ENCODE measurements at places on chromosomes 7 and 10.

GRCh38 chr10:75293446-75293820 lies 57.7 kb upstream of the COMTD1 start:
- no peak for DNase-seq

DNA sequence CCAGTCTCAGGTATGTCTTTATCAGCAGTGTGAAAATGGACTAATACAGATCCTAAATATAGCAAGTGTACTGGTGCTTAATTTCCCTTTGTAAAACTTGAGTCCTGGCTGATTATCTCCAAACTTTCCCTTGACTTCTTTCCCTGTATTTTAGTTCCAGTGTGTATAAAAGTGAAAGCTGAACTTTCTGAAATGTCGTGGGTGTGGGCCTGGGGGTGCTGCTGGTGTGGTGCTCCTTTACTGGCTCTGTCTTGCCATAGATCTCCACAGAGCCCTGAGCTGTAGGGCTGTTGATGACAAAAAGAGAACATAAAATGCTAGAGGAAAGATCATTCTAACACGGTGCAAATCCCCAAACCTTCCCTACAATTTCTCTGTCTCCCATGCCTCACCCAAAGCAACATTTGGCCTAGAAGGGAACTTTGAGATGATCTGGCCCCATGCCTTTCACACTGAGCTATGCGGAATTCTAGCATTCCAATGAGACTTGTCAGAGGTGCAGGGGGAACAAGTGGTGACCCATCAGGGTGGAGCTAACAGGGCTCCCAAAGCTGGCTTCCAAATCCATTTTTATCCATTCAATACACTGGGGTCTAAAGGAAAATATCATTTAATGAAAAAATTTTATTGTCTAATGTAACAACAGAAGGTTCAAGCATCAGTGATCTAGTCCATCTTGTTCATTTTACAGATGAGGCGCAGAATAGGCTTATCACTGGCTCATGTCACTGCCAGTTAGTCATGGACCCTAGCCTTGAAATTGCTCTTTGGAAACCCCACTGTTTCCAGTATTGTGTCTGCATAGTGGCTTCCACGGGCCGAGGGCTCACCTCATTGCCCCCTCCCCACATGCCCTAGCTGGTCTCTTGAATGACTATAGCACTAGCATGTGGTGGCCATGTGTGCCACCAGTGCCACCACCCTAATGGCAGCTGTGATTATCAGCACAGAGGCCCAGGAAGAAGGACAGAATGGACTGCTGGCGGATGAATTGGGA lies 1000.9 kb downstream of the LRMDA start:
- no peak for DNase-seq

DNA sequence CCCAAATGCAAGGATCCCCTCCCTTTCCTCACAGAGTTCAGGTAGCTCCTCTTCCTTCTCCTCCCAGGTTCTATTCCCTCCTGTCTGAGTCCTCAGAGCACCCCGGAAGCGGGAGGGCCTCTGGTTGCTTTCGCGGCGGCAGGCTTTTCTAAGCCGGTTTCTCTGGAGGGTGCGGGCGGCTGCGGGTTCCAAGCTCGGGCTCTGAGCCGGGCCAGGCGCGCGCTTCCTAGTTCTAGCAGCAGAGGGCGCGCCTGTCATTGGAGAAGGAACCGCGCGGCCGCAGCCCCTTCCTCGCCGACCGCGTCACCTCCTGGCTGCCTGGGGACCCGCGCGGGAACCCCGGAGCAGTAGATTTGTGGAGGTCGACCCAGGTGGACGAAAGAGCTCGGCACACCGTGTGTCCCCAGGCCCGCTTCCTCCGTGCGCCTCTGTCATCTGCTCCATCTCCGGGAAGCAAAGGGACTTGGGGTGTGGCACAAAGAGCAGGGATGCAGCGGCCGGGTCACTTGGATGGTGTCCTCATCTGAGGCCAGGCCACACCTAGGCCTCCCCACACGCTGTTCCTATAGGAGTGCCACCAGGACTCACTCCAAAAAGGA lies 389.0 kb upstream of the PODXL start:
- DNase-seq = peak; percentile 69

DNA sequence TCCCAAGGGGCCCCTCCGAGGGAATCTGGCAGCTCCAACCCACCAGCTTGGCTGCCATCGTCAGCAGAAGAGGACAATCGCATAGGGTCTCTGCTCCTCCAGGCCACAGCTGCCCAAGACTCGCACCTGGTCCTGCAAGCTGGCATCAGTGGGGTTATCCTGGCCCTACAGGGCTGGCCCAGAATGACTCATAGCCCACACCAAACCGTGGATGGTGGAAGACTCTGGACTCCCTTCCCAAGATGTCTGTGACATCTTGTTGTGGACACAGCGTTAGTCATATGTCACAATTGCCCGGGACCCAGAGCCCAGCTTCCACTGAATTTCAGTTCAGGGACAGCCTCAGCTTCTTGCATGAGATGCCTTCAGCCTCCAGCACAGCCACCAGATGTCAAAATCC lies 91.5 kb upstream of the CUX1 start:
- DNase-seq = no peak

DNA sequence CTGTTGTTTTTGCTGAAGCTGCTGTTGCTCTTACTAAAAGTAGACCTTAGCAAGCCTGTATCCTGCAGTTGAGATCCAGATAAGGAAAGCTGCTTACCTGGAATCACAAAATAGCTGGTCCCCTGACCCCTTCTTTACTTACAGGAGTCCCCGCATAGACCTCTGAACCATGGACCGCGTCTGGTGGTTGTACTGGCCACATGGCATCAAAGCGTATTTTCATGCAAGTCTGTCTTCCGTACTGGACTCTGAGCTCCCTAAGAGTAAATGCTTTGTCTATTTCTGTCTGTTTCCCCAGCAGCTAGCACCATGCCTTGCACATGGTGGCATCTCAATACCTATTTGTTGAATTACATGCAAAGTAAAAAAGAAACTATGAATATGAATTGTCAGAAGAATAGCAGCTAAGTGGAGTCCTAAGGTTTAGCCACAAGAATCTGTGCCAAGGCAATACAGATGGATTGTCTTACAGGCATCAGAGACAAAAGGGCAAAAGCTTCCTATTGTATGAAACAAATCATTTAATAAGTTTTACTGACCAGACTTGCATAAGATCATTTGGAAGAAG lies 159.2 kb downstream of the PAXIP1 start:
- DNase-seq = no peak

DNA sequence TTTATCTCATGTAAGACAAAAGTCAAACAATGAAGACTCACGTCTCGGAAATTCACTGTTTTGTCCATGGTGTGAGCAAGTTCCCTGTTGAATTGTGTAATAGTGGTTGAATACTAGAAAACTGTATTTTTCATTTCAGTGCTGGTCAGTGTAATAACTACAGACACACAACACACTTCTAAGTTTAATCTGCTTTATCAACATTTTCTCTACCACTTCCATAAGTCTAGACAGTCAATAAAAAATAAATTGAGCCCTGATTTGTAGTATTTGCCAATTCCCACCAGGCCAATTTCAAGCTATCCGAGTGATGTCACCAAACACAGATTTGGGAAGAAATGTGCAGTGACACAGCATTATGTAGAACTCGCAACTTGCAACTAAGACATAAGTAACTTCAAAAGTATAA lies 81.9 kb downstream of the GPR141 start:
- no peak for DNase-seq

GRCh38 chr10:124586142-124586541 lies 124.5 kb downstream of the LHPP start:
- no peak for DNase-seq

GRCh38 chr7:26291699-26292538 lies at the start of gene SNX10:
Gene SNX10 (plus strand): TSS chr7:26291862. CDS start chr7:26346443, 54,581 bp downstream.
- DNase-seq = peak; percentile 83

DNA sequence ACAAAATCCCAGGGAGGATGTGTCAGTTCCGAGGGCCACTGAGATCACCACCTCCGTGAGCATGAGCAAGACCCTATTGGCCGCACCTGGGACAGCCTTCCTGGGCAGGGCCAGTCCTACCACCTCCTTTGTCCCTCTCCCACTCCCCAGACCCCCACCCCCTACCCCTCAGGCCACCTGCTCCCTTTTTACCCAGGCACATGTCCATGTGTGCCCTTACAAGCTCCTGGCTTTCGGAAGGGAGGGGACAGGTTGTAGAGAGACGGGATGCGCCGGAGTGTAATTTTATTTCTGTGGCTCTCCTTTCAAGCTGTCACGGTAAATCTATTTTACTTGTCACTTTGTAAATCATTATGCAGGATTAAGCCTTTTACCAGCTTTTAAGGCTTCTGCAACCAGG lies 20.9 kb downstream of the ZMIZ1 start:
- no peak for DNase-seq

GRCh38 chr7:115561335-115562110 lies 469.0 kb downstream of the TFEC start:
- DNase-seq = no peak

DNA sequence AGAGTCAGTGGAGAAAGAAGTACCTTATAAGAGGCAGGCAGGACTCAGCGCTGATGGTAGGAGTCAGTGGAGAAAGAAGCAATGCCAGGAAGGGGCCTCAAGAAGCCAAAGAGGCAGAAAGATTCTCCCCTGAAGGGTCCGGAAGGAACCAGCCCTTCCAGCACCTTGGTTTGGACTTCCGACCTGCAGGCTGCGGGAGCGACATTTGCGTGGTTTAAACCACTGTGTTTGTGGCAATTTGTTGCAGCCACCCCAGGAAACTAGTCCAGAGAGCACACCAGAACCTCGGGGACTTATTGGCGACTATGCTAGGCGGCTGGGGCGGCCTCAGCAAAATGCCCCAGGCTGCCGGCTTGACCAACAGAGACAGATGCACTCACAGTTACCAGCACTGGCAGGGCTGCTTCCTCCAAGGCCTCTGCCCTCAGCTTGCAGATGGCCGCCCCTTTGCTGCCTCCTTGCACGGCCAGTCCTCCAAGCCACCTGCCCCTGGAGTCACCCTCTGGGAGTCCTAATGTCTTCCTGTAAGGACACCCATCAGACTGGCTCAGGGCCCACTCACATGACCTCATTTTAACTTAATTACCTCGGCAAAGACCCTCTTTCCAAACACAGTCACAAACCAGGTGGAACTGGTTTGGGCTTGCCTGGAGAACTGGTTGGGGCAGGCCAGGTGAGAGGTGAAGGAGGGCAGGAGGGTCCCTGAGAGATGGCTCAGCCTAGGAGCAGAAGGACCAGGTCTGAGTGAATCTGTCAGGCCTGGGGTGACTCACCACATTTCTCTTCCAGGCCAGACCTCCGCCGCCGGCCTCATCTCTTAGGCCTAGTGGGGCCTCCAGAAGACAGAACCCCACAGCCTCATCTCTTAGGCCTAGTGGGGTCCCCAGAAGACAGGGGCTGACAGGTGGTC lies 26.1 kb downstream of the CALML3 start:
- no peak for DNase-seq

GRCh38 chr10:71127104-71127503 lies 85.3 kb upstream of the UNC5B start:
- DNase-seq = no peak

- no peak for DNase-seq
These were observed 2.4 kb downstream of the FAS start for GRCh38 chr10:88992921-88993524.

DNA sequence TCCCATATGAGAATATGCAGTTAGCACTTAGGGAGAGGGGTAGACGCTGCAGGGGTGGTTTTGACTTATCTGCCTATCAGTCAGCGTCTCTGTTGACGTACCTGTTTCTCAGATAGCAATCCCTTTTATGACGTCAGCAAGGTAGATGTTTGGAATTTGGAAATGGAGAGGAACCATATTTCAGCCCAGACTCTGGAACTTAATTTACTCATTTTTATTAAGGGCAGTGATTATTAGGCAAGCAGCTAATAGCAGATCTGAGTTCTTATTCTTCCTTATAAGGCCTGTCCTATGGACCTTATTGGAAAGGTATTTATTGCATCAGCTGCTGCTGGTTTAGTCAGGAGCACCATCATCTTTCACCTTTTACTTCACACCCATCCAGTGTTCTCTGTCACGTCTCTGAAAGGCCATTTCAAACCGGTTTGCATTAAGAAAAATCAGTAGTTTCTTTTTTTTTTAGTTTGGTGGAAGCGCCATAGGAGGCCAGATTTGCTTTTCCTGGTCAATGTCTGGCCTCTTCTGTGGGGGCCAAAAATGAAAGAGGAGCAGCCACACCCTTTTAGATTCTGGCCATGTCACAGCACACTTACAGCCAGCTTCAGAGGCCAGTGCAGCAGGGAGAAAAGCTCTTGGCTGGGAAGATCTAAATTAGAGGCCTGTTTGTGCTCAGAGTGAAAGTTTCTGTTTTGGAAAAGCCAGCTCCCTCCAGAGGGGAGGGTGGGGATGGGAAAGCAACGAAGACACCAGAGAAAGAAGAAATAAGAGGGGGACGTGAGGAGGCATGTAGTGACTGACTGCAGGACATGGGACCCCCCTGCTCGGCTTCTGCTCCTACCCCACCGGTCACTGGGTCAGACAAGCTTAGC lies 146.3 kb downstream of the TCF7L2 start:
- DNase-seq = no peak

DNA sequence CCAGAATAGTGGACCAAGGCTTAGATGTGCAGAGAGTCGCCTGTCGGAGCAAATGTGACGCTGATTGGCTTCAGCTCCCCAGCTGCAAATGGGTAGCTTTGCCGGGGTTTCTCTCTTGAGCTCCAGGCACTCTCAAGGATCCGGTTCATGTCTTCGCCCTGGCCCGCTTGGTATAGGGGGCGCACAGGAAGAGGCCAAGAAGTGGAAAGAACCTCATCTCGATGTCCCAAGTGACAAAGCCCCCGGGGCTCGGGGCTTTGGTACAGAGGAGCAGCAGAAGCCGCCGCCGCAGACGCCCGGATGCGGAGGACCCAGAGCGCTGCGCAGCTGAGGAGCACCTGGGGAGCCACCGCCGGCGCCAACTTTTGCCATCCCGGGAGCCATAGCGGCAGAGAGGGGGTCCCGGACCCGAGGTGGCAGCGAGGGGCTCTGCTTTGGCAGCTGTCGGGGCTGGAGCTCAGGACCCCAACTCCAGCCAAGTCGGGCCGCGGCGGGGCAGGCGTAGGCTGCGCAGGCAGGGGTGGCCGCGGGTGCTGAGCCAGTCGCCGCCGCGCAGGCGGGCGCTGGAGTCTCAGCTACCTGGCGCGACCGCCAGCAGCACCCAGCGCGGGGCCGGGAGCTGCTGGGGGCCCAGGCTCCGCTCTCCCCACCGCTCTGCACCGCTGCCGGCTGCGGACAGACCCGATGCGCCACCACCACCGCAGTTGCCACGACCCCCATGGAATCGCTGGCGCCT lies 466.6 kb downstream of the XPNPEP1 start:
- DNase-seq = no peak

- no peak for DNase-seq
These were observed 425.3 kb upstream of the MKI67 start for GRCh38 chr10:128551475-128551874.

- DNase-seq = no peak
These were observed 193.5 kb upstream of the HDAC9 start for GRCh38 chr7:18302097-18302496.

DNA sequence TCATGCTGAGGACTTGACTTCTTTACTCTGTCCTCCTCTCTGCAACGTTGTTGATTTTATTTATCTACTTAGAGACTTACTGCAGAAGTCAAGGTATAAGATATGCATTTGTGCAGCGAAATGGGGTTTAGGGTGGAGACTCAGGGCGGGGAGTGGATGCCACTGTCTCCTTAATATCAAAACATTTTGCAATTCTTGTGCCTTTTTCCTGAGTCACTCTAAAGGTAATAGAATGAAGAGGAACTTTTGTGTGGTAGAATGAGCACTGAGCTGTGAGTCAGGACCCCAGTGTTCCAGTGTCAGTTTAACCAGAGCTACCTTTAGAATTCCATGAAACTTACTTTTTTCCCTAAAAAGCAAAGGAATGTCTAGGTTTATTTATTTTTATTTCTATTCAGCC lies 78.2 kb downstream of the VTI1A start:
- DNase-seq = peak; percentile 31

GRCh38 chr7:109246330-109247077 lies 676.8 kb downstream of the DNAJB9 start:
- DNase-seq = no peak
